ENCODE measurements at places on chromosomes 1 and 21.
A peak's percentile ranks its signal among the peaks of the same experiment; 100 is the strongest.

GRCh38 chr1:86137436-86137835, 19.1 kb downstream of the COL24A1 start:
- DNase-seq = peak; percentile 65

GRCh38 chr1:160580221-160580812, 1.0 kb upstream of the CD84 start:
- no peak for DNase-seq

DNA sequence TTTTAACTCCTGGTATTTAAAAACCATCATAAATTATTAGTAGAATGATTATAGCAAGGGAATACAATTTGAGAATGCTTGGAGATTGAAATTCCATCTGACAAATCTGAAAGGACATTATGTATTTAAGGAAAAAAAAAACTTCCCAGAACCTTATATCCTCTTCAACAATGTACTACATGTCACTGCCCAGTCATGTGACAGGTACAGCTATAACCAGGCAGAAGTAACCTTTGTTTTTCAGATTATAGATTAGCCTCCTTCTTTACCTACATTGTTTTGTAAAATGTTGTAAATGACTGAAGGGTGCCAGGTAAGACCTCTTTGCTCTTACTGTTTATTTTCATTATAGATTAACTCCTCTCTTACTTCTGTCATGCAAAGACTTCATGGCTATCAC, 96.9 kb downstream of the KCNJ6 start:
- no peak for DNase-seq

- no peak for DNase-seq
These were observed 42.6 kb downstream of the SIM2 start for GRCh38 chr21:36741506-36741905.

GRCh38 chr21:25103500-25104207, 503.6 kb downstream of the MRPL39 start:
- no peak for DNase-seq

DNA sequence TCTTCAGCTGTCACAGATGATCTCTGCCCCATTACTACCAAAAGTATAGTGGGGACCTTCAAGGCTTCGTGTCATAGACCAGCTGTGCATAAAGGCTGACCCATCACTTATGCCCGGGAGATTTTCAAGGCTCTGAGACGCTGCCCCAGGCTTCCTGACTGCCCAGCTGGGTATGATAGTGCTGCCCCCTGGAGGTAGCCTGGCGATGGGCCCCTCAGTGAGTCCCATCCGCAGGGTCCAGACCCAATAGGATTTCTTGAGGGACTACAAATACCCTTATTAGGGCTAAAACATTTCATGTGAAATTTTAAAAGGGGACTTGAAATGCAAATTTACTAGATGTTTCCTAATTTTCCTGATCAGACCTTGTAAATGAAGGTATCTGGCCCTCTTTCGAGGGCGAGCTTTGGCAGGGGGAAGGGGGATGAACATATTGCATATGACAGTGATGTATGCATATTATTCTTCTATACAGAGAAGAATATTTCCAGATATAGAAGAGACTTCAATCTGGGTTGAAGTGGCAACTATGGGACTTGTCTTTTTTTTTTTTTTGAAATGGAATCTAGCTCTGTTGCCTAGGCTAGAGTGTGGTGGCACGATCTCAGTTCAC, 11.7 kb upstream of the FCMR start:
- peak; percentile 20 for DNase-seq

All from amniotic epithelial cell (primary cell).